Activated T-helper 1 cell treated with anti-CD3 and anti-CD28 coated beads, Interleukin-12 subunit alpha, Interleukin-12 subunit beta, Interleukin-2, Interleukin-4 antibody, amounts not matched to agents 30 ng/mL and 10 ng/mL and 1 ng/mL, durations not matched to agents 14 hours and 24 hours and 36 hours (primary cell): ENCODE measurements at places on chromosomes 6 and 20.

- no peak for DNase-seq
Observed at GRCh38 chr6:167746975-167747374, 79.7 kb upstream of the AFDN start.

DNA sequence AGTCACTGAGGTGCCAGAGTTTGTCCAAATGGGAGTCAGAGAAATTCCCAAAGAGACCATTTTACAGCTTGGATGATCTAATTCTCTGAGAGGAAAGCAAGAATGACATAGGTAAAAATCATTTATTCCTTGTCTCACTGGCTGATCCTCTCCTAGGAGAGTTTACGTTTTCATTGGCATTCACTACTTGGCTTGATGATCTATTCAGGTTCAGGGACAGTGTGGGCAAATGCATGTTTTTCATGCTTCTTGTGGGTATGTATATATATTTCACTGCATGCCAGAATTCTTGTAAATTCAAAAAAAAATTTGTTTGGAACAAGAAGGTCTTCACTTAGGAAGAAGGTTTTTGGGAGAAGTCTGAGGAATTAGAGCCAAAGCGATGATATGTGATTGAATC, 403.4 kb upstream of the JAG1 start:
- DNase-seq, result no peak

- DNase-seq, result no peak
Observed at GRCh38 chr6:88922775-88923548, 40.5 kb downstream of the RNGTT start.

DNA sequence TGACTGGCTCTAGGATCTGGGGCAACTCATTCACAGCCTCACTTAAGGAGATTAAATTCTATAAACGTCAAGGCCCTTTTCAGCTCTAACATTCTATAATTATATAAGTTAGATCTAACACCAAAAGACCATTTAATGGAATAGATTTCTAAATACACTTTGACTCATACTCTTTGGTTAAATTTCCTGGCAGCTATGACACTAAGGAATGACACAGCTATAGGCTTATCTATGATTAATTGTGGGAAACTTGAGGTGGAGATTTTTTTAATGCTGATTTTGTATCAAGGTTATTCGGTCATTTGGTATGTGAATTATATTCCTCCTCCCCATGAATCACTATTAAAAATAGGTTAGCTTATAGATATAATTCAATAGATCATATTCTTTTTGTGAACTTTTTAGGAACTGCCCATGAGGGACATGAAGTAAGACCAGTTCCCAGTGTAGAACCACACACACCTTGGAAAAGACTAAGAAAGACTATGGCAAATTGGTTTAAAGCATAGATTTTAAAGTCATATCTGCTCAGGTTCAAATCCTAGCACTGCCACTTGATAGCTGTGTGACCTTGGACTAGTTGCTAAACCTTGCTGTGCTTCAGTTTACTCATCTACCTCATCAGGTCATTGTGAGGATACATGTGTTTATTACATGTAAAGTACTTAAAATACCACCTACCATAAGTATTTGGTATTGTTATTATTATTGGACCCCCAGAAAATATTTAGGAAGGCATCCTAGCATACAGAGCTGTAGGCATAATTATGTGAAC, 116.0 kb downstream of the CRYBG1 start:
- no peak for DNase-seq

GRCh38 chr20:31967830-31968249, at the start of gene XKR7:
Gene XKR7, plus strand, starts transcription at chr20:31968151. Its CDS starts 25 bp downstream, at chr20:31968176.
- no peak for DNase-seq

GRCh38 chr6:98946879-98947410, 801 bp downstream of the FBXL4 start:
- DNase-seq, result peak; percentile 1

GRCh38 chr6:148287623-148288333, 54.9 kb upstream of the SASH1 start:
- no peak for DNase-seq
